ENCODE measurements at places on chromosomes 4 and X.

DNA sequence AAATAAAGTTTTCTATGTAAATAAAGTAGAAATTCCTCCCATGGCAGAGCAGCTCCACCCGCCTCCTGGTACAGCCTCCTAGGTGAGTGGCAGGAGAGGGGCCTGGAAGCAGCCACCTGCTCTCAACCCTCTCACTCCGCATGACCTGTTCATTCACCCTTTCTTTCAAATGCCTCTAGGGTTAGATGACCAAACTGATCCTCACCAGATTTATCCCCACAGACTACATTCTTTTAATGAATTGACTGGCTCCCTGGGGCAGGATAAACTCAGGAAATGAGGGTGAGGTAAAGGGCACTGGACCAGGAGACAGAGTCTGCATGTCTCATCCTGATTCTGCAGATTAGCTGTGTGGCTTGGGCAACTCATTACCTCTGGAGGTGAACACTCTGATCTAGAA, 32.6 kb upstream of the NKX6-1 start:
- DNase-seq: no peak

DNA sequence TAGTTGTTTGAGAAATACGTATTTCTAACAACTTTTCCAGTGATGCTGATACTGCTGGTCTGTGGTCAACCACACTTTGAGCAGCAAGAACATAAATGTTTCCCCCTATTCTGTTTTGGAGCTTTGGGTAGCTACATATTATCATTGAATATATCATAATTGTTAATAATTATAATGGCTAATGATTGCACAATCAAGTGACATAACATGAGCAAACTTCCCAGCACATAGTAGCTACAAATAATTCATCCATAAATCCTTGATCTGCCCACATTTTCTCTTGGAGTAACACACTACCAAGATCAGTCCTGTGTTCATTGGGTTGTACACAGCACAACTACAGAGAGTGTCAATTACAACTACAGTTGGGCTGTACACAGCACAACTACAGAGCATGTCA, 436.3 kb upstream of the MAGEB18 start:
- no peak for DNase-seq

DNA sequence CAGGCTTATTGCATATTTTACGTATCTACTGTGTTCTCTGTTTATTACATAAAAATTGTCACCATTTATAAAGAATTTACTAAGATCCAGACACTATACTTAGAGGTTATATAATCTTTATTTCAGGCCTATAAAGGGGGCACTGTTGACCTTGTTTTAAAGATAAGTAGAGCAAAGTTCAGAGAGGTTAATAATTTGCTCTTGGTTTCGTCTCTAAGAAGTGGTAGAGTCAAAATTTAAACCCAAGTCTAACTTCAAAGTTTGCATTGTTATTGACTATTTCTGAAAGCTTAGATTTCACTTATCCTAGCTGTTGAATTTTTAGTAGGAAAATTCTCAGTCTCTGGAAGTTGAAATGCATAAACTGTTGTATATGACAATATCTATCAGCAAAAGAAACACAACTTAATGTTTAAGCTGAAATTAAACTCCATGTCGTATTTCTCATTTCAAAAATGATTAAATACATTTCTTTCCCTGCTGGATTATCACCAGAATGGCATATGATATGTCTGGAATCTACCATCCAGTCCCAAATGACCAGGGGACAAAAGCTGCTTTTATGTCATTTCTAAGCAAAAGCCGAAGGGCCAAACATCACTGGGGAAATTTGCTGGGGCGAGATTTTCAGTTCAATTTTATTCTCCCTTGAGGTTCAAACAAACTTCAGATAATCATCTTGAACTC, 138.4 kb downstream of the SLC7A11 start:
- DNase-seq: no peak

DNA sequence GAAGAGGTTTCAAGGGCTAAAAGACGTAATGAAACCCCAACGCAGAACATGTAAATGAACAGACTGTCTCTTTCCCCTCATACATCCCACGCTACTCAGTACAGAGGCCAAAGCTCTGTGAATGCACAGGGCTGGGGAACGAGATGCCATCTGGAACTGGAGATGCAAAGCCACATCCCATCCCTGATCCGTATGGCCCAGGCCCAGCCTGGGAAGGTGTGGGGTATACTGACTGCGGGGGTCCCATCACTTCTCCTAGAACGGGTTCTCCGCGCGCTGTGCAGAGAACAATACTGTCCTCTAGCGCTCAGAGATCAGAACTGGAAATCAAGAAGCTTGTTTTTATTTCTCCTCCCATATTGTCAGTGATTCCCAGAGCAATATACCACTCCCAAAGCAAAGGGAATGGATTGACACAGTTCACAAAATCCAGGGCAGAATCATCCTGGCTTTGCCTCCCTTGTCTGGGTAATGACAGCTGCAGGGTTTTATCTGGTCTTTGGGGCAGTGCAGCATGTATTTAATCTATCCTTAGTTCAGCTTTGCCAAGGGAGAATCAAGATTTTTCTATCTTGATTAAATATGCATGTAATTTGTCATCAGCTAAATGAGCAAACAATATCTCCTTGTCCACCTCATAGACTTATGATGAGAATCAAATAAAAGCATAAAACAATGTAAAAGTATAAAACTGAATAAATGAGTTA, 47.3 kb upstream of the TLR3 start:
- DNase-seq: peak; percentile 19

- DNase-seq: no peak
These were observed 534.5 kb downstream of the GLUD2 start for GRCh38 chrX:121581885-121582284.

- no peak for DNase-seq
These were observed 208.7 kb upstream of the FTHL17 start for GRCh38 chrX:31280580-31280979.
